Psoas muscle (tissue), 8 donors: ENCODE measurements at places on chromosomes 6 and 20. TPM values are rescaled to one million over a fixed set of nuclear protein-coding genes. Genes with fewer than 3 reads are reported as not detected.

DNA sequence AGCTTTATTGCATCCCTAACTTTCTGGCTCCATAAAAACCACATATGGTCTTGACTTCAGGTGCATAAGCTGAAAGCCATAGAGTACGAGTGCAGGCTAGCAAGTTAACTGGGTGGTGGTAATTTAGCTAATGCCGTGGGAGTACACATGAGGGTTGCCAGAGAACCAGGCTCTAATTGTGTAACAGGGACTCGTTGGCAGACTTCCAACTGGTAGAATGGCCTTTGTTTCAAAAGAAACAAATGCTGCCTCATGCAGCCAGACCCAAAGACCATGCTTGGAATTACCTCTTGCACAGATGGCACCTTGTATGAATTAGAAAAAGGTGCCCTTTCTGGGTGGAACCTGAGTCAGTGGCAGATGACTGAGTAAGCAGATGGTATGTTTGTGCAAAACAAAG, 73.2 kb downstream of the LY86 start:
- no peak for DNase-seq
- no peaks in the 10 kb centered on the region for H3K4me1 ChIP-seq
- no peak overlapping the region for H3K4me3 ChIP-seq
- H3K27me3 ChIP-seq: no peaks in the 10 kb centered on the region
- H3K36me3 ChIP-seq: no peaks in the 10 kb centered on the region
- H3K27ac ChIP-seq: no peak overlapping the region

Gene TCF15
- 6.5 TPM for total RNA-seq

- no peak overlapping the region for H3K27ac ChIP-seq
- H3K27me3 ChIP-seq: no peaks in the 10 kb centered on the region
- no peak for DNase-seq
- no peak overlapping the region for H3K4me3 ChIP-seq
- H3K4me1 ChIP-seq: no peaks in the 10 kb centered on the region
- no peaks in the 10 kb centered on the region for H3K36me3 ChIP-seq
Measured at GRCh38 chr6:168265827-168266815, 53.5 kb downstream of the DACT2 start.

- H3K36me3 ChIP-seq: no peaks in the 10 kb centered on the region
- DNase-seq: no peak
- H3K4me3 ChIP-seq: no peak overlapping the region
- H3K27ac ChIP-seq: no peak overlapping the region
- H3K4me1 ChIP-seq: peaks cover 4% of the 10 kb centered on the region
Measured at GRCh38 chr20:3702611-3703391, 9.6 kb downstream of the SIGLEC1 start.

GRCh38 chr6:30882759-30883684, 1.3 kb upstream of the DDR1 start:
- peaks cover 43% of the 10 kb centered on the region for H3K4me1 ChIP-seq
- no peaks in the 10 kb centered on the region for H3K36me3 ChIP-seq
- H3K27me3 ChIP-seq: no peaks in the 10 kb centered on the region

DNA sequence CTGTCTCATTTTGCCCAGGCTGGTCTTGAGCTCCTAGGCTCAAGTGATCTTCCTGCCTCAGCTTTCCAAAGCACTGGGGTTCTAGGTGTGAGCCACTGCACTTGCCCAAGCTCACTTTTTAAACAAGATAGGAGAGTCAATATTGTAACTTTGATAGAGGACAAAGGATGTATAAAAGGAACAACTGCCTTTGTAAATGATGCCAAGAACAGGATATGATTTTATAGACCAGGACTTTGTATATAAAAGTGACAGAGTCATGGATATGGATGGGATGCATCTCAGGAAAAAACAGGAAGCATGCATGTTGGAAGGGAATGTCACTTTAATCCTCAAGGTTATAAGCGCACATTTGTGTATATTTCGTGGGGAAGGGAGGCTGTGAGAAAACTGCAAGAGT, 338.4 kb downstream of the PRL start:
- H3K27me3 ChIP-seq: no peaks in the 10 kb centered on the region
- H3K4me3 ChIP-seq: no peak overlapping the region
- H3K36me3 ChIP-seq: no peaks in the 10 kb centered on the region
- H3K4me1 ChIP-seq: peaks cover 13% of the 10 kb centered on the region

DNA sequence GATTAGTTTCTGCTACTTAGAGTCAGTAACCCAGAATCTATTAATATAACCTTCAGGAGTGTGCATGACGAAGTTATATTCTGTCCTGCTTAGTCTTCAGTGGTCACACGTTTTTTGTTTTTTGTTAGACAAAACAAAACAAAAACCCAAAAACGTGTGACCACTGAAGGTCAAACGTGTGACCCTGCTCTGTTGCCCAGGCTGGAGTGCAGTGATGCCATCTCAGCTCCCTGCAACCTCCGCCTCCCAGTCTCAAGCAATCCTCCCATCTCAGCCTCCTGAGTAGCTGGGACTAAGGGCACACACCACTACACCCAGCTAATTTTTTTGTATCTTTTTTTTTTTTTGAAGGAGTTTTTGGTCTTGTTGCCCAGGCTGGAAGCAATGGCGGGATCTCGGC, 142.4 kb downstream of the BCAS1 start:
- H3K27me3 ChIP-seq: no peaks in the 10 kb centered on the region
- H3K4me1 ChIP-seq: no peaks in the 10 kb centered on the region
- DNase-seq: no peak
- no peaks in the 10 kb centered on the region for H3K36me3 ChIP-seq
- H3K4me3 ChIP-seq: no peak overlapping the region
- H3K27ac ChIP-seq: no peak overlapping the region

GRCh38 chr6:52590152-52590891, 13.5 kb upstream of the TRAM2 start:
- no peak overlapping the region for H3K4me3 ChIP-seq
- H3K36me3 ChIP-seq: no peaks in the 10 kb centered on the region
- DNase-seq: no peak
- no peaks in the 10 kb centered on the region for H3K27me3 ChIP-seq
- no peak overlapping the region for H3K27ac ChIP-seq

- no peaks in the 10 kb centered on the region for H3K36me3 ChIP-seq
- no peak for DNase-seq
- H3K27me3 ChIP-seq: no peaks in the 10 kb centered on the region
- no peaks in the 10 kb centered on the region for H3K4me1 ChIP-seq
- no peak overlapping the region for H3K4me3 ChIP-seq
Measured at GRCh38 chr6:11366183-11366933, 133.9 kb upstream of the NEDD9 start.
